Activated T-helper 2 cell treated with anti-CD3 and anti-CD28 coated beads, Interferon-gamma antibody, Interleukin-2, Interleukin-4, amounts not matched to agents 10 μg/mL and 5 μg/mL and 100 μg/mL, durations not matched to agents 14 hours and 24 hours and 36 hours (primary cell): ENCODE measurements at places on chromosomes 13 and 19.

DNA sequence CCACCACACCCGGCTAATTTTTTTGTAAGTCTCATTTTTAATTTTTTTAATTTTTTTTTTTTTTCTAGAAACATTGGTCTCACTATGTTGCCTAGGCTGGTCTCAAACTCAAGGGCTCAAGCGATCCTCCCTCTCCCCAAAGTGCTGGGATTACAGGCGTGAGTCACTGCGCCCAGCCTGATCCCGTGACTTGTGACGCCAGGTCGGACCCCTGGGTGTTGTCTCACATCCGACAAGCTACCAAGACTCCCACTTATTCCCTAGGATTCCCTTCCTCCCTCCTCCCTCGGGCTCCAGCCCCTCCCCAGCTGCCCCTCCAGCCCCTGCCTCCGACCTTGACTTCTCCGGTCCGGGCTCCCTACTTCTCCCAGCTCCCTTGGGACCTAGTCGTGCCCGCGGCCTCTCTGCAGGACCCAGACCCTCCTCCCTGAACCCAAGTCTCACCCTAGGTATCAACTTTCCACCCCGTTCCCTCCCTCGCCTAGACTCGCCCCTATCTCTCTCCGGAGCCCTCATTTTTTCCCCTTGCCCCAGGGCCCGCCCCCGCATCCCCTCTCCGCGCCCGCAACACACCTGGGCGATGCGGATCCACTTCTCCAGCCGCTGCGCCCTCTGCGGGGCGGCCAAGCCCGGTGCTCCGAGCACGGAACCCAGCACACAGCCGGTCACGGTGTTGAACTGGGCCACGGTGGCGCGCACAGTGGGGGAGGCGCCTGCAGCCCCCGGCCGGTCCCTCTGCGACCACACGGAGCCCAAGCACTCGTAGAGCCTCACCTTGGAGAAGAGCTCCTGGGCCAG is 13.1 kb downstream of the RGL3 start:
- no peak for DNase-seq
- no peak overlapping the region for H3K27ac ChIP-seq
- H3K4me1 ChIP-seq: no peaks in the 10 kb centered on the region
- no peaks in the 10 kb centered on the region for H3K36me3 ChIP-seq
- no peak overlapping the region for H3K4me3 ChIP-seq

DNA sequence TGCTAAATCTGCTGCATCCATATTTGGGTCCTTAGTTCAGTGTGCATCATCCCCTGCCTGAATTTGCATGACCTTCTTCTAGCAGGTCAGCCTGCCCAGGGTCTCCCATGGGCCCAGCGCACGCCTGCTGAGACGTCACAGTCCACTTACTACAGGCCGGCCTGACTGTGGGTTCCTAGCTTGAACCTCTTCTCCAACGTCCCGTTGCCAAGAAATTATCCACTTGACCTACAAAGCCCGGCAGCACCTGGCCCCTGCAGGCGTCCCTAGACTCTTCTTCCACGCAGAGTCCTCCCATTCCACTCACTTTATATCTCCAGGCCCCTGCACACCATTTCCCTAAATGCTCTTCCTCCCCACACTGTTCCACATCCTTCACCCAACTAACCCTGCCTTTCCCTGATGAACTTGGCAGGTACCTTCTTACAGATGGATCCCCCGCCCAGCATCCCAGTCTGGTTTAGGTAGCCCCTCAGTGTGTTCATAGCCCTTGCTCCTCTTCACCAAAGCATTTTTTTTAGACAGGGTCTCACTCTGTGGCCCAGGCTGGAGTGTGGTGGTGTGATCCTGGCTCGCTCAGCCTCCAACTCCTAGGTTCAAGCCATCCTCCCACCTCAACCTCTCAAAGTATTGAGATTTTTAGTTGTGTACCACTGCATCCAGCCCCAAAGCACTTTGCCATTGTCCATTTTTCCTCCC is 155.0 kb upstream of the SOX1 start:
- no peak overlapping the region for H3K27ac ChIP-seq
- H3K27me3 ChIP-seq: no peaks in the 10 kb centered on the region
- no peak overlapping the region for H3K4me3 ChIP-seq
- no peaks in the 10 kb centered on the region for H3K4me1 ChIP-seq
- no peaks in the 10 kb centered on the region for H3K36me3 ChIP-seq
- DNase-seq: no peak

DNA sequence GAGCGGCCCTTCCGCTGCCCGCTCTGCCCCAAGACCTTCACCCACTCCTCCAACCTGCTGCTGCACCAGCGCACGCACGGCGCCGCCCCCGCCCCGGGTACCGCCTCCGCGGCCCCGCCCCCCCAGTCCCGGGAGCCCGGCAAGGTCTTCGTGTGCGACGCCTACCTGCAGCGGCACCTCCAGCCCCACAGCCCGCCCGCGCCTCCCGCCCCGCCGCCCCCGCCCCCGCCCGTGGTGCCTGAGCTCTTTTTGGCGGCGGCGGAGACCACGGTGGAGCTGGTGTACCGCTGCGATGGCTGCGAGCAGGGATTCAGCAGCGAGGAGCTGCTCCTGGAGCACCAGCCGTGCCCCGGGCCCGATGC is 3.2 kb upstream of the NAT14 start:
- H3K36me3 ChIP-seq: peaks cover 3% of the 10 kb centered on the region
- H3K4me1 ChIP-seq: peaks cover 21% of the 10 kb centered on the region
- H3K27ac ChIP-seq: no peak overlapping the region
- DNase-seq: no peak
- no peaks in the 10 kb centered on the region for H3K27me3 ChIP-seq

DNA sequence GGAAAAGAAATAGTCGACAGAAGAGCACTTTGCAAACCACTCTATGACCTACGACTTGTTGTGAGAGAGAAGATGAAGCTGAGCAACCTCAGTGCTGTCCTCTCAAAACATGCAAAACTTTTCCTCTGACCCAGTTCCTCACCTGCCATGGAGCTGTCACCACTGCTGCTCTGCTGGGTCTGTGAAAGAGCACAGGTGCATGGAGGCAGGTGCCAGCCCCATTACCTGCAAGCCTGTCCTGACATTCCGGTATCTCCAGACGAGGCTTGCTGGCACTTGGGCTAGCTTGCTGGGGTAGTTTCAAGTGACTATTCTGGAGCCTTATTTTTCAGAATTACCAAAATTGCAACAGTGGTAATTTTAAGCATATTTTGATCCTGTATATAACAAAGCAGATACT is 49.5 kb upstream of the RFXAP start:
- DNase-seq: no peak
- peaks cover 3% of the 10 kb centered on the region for H3K27me3 ChIP-seq
- H3K27ac ChIP-seq: no peak overlapping the region
- H3K4me1 ChIP-seq: no peaks in the 10 kb centered on the region
- no peak overlapping the region for H3K4me3 ChIP-seq

DNA sequence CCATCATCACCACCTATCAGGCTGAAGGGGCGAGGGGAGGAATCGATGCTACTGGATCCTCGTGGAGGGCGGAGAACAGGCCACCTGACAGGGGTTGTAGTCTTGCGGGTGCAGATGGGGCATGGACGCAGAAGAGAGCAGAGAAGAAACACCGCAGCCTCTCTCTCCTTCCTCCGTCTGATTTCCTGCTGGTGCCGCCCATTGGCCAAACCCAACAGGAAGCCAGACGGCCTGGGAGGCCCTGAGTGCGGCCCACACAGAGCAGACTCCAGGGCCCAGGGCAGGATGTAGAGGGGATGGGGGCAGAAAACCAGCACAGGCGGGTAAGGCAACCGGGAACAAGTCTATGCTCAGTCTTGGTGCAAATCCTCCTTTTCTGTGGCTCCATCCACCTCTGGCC is 15.4 kb downstream of the CEBPA start:
- H3K36me3 ChIP-seq: peaks cover 11% of the 10 kb centered on the region
- H3K27ac ChIP-seq: no peak overlapping the region
- no peak overlapping the region for H3K4me3 ChIP-seq
- peaks cover 9% of the 10 kb centered on the region for H3K27me3 ChIP-seq
- no peak for DNase-seq
- H3K4me1 ChIP-seq: peaks cover 4% of the 10 kb centered on the region

DNA sequence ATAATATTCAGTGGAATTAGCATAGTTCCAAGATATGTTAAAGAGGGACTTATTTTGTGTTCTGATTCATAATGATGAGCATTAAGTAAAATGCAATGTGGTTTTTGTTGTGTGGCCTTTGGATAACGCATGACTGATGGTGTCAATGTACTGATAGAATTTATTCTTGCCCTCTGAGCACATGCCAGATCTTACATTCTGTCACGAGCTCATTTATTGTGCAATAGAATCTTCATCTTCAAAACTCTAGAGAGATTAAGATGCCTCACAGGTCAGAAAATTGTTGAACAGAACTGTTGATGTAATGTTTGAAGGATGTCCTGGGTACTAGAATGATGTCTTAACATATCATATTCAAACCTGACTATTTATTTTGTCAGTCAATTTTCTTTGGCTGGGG is 148.0 kb upstream of the HTR2A start:
- no peak overlapping the region for H3K27ac ChIP-seq
- H3K4me3 ChIP-seq: no peak overlapping the region
- peaks cover 5% of the 10 kb centered on the region for H3K27me3 ChIP-seq
- no peak for DNase-seq
- H3K36me3 ChIP-seq: no peaks in the 10 kb centered on the region

DNA sequence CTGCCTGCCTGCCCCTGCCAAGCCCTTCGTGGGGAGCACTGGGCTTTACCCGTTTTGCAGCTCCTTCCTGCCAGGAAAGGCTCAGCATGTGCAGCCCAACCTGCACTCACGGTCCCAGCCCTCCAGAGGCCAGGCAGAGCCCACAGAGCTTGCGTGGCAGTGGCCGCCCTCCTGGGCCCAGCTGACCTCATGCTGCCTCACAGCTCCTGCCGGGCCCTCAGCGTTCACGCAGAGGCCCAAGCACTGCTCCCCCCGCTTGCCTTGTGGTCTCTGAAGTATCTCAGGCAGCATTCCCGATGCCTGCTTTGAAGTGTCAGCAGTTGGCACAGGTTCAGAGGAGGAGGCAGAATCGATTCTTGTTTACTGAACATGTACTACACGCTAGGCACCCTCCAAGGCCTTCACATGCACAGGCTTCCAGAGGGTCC is 32.5 kb downstream of the CAPN12 start:
- DNase-seq: no peak
- no peak overlapping the region for H3K4me3 ChIP-seq
- H3K4me1 ChIP-seq: no peaks in the 10 kb centered on the region
- peaks cover 62% of the 10 kb centered on the region for H3K36me3 ChIP-seq

DNA sequence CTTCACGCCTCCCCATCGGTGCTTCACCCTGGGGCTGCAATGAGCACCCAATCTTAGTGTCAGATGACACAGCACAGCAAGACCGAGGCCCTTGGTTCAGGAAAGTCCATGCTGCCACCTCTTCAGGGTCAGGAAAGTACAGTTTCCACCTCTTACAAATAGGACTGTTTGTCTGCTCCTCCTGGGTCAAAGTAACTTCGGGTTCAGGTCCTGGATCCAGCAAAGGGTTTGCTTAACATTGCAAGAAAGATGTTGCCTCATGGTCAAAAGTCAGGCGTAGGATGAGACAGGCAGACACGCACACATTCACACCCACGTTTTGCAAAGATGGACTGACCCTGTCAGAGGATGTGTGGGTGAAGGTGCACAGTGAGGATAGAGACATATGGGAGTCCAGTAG is 1.6 kb upstream of the CYP2B6 start:
- peaks cover 8% of the 10 kb centered on the region for H3K27me3 ChIP-seq
- no peak for DNase-seq
- H3K27ac ChIP-seq: no peak overlapping the region

DNA sequence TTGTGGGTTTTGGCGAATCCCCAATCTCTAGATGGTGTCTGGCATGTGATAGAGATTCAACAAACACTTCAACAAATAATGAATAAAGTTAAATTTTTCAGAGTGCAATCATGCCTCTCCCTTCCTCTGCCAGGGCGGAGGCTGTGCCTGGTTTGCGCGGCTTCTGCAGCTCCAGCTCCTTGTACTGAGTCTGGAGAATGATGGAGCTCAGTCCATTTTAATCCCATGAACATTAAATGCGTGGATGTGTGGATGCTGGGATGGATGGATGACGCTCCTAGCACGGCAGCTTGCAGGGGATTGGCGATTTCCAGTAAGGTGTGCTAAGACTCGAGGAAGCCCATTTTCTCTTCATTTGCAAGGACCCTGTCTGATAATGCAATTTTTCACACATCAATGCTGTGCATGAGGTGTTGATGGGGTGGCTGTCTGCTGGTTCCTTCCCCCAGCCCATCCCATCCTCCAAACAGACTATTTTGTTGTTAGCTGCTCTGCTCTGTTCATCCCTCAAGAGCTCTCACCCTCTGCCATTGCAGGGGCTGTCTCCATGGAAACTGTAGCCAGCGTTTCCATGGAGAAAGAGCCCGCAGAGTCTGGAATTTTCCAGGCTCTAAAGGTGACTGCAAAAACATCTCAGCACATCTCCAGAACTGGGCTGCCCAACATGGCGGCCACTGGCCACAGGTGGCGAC is 92.6 kb upstream of the PEG3 start:
- H3K4me3 ChIP-seq: no peak overlapping the region
- H3K4me1 ChIP-seq: no peaks in the 10 kb centered on the region
- H3K27me3 ChIP-seq: no peaks in the 10 kb centered on the region
